ENCODE measurements at places on chromosomes 16 and 17.

- DNase-seq: no peak
These were observed 55.8 kb downstream of the MYH10 start for GRCh38 chr17:8574687-8575086.

DNA sequence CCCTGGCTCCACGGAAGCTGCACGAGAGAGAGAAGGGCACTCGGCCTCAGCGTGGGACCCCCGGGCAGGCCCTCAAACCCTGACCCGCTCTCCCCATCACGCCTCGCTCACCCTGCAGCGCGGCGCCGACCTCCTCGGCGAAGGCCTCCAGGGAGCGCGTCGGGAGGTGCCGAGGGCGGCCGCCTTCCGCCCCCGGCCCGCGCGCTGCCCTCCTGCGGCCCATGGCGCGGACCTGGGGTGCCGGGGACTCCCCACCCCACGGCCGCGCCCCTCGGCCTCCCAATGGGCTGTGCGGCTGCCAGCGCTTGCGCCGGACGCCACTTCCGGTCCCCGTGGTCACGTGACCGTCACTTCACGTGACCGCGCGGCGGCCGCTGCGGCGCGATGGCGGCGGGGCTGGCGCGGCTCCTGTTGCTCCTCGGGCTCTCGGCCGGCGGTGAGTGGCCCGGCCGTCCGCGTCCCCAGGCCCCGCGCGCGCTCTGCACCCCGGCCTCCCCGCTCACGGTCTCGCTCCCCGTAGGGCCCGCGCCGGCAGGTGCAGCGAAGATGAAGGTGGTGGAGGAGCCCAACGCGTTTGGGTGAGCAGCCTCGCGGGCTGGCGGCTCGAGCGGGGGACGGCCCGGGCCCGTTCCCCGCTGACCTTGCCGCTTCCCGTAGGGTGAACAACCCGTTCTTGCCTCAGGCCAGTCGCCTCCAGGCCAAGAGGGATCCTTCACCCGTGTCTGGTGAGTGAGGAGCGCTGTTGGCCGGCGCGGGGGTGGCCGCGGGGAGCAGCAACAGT lies at the start of the genes GNPTG and TSR3:
Gene GNPTG (plus strand): TSS at position 350 of the 781 bp plus-strand sequence. CDS start 35 bp downstream, at position 385.
Gene TSR3 (minus strand): TSS at position 297 of the 781 bp plus-strand sequence. CDS start 74 bp downstream, at position 223.
- DNase-seq: peak; percentile 72

- no peak for DNase-seq
These were observed 409.4 kb upstream of the ERCC4 start for GRCh38 chr16:13510425-13511151.

DNA sequence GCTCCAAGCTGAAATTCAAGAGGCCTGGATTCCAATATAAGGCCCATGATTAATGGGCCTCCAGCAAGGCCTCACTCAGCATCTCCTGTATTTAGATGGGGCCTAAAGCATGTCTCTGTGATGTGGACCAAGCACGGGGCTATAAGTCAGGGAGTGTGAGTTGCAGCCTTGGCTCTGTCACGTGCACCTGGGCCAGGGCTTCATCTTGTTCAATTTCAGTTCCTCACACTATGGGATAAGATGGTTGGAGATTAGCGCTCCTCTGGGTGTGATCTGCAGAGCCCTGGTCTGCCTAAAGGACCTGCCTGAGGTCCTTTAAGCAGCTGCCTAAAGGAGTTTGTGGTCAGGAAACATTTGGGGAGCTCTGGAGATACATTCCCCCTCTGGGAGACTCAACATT lies 25.2 kb downstream of the KLHL36 start:
- DNase-seq: no peak

- DNase-seq: no peak
These were observed 590 bp downstream of the TMEM219 start for GRCh38 chr16:29962344-29962994.

GRCh38 chr16:1001096-1001495 lies 19.5 kb downstream of the SOX8 start:
- no peak for DNase-seq

- no peak for DNase-seq
These were observed 73.0 kb downstream of the ZNF778 start for GRCh38 chr16:89290472-89290871.

DNA sequence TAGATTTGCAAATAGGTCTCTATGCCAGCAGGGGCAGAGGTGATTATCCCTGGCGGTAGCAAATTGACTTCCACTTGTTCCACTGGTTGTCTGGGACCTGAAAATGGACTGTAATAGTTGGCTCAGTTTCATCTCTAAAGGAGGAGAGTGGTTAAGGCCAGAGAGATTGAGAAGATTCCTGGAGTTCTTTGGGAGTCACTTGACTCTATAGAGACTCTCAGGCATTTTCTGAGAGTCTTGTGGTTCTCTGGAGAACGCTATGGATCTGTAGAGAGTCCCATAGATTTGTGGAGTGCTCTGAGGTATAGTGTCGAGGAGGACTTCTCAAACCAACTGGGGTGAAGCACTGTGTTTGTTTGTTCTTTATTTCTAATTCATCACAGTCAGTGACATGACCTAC lies 8.9 kb upstream of the PMP22 start:
- DNase-seq: no peak

DNA sequence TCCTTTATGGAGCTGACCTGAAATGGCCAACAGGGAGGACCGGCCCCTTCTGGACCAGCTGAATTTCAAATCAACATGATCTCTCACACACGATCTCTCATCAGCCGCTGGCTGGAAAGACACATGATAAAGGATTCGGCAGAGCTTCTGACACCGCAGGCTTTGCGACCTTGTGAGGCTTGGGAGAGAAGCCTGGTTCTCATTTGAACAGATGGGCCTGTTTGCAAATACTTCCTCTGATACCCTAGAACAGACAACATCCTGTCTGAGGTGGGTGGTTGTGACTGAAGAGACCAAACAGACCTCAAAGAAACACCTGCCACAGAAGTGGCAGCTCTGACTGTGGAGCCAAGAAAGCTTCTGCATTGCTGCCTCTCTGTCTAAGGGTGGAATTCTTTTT lies 77.9 kb upstream of the SDK2 start:
- DNase-seq: no peak

DNA sequence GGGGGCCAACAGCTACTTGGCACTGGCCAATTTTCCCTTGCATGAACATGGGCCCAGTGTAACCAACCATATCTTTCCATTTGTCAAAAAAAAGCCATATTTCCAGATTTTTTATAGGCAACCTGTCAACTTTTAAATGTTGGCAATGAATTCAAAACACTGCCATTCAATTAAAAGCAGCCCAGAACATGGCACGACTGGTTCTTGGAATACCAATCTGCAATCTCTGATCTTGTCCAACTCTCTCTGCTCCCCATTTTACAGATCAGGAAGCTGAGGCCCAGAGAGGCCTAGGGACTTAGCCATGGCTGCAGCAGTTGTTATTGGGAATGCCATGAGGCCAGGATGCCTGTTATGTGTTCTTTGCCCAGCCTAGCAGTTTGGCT lies 8.9 kb upstream of the MEOX1 start:
- DNase-seq: no peak

GRCh38 chr16:75323198-75323597 lies 71.8 kb upstream of the BCAR1 start:
- DNase-seq: no peak

DNA sequence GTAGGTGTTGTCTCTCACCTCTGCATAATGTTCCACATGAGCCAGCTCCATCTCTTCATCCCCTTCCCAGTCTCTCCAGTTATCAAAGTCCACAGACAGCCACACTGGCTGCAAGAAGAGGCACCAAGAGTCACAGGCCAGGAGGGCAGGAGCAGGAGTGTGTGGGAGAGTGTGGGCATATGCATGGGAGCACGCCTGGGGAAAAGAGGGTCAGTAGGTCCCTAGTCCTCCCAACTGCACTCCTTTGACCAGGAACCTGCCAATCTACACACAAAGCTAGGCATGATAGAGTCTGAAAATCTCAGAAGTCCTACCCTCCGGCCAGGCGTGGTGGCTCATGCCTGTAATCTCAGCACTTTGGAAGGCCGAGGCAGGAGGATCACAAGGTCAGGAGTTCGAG lies 7.3 kb upstream of the AARSD1 start:
- DNase-seq: no peak

DNA sequence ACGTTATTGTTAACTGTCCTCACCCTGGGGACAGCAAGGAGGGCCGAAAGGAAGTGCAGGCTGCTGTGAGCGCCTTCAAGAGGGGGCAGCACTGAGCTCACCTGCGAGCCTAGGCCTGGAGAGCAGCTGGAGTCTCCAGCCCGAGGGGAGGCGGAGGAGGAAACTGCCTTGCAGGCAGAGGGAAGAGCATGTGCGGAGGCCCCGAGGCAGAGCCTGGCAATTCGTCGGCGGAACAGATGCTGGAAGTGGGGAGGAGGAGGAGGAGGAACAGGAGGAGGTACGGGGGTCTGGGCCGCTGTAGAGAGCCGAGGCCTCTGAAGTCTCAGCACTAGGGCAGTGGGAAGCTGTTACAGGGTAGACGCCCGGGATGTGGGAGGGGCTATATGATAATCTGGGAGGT lies 49.6 kb upstream of the PLCG2 start:
- no peak for DNase-seq

- DNase-seq: no peak
These were observed 551 bp downstream of the WDR81 start for GRCh38 chr17:1724869-1725641.

DNA sequence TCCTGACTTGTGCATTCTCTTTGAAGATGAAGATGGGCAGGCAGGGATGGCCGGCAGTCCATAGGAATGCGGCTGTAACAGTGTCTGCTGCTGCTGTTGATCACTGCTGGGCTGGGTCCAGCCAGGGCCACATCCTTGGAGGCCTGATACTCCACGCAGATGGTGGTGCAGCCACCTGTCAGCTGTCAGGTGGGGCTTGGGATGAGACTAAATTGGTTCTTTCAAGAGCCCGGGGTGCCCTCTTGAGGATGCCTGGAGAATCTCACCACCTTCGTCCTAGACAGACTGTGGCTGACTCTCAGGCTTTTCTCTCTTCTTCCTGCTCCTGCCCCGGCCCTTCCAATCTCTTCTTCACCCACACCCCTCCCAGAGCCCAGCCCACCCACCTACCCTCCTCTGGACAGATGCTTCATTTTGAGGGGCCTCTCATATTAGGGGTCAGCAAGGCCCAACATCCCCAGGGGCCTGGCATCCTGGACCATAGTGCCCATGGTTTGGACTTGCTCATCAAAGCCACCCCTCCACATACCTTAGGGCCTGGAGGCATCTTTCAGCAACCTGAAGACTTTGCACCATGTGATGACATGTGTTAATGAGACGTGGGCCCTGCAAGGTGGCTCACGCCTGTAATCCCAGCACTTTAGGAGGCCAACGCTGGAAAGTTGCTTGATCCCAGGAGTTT lies 19.1 kb downstream of the OSBPL7 start:
- DNase-seq: peak; percentile 27

GRCh38 chr16:64455275-64455674 lies 666.6 kb downstream of the CDH11 start:
- no peak for DNase-seq

GRCh38 chr16:49498264-49498663 lies 124.7 kb downstream of the C16orf78 start:
- no peak for DNase-seq

DNA sequence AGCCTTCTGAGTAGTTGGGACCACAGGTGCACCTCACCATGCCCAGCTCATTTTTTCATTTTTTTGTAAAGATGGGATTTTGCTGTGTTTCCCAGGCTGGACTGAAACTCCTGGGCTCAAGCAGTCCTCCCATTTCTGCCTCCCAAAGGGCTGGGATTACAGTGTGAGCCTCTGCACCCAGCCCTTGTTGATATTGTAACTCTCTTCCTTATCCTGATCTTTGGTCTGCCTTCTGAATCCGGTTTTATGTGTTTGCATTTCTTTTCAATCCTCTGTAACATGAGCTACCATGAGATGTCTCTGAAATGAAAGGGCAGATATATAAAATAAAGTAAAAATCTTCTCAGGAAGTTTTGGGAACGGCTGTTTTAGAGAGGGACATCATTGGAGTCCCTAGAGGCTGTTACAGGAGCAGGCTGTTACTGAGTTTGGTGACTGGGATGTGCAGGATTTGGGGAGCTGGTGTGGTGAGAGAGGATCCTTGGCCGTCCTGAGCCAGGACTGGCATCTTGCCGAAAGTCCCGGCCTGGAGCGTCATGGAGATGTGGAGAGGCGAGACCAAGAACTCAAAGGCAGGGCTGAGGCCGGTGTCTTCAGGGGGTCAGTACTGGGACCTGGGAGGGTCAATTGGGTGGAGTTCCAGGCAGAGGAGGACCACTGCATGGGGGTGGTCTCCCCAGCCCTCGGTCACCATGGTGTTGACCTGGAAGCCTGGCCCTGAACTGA lies 39.4 kb downstream of the ATP2C2 start:
- no peak for DNase-seq

DNA sequence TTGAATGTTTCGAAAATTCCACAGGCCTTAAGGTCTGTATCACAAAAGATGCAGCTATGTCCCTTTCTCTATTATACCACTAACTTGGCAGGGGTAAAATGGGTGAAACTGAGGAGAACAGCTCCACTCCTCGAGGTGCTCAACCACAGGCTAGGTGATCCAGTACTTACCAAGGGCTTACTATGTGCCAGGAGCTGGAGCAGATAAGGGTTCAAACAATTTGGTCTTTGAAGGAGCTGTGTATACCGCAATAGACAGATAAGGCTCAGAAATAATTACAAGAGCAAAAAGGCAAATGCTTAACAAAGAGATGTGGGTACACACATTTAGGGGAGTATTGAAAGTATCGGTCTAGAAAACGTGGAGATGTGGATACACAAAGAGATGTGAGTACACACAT lies 1.5 kb downstream of the XPO6 start:
- DNase-seq: no peak

DNA sequence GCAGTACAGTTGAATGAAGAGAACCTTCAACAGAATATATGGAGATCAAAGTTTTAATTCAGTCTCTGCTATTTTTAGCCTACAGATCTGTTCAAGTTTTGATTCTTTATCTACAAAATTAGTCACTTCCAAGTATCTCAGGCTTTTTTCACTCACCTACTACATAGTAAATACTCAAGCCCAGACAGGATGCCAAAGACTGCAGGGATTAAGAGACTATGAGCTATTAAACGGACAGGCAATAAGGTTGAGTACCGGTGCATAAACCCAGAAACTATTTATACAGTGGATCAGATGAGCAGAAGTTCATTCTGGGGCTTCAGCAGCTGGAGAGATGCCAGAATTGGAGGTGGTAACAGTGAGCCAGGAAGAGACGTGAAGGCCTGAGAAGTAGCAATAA lies 18.7 kb upstream of the OR3A1 start:
- no peak for DNase-seq

DNA sequence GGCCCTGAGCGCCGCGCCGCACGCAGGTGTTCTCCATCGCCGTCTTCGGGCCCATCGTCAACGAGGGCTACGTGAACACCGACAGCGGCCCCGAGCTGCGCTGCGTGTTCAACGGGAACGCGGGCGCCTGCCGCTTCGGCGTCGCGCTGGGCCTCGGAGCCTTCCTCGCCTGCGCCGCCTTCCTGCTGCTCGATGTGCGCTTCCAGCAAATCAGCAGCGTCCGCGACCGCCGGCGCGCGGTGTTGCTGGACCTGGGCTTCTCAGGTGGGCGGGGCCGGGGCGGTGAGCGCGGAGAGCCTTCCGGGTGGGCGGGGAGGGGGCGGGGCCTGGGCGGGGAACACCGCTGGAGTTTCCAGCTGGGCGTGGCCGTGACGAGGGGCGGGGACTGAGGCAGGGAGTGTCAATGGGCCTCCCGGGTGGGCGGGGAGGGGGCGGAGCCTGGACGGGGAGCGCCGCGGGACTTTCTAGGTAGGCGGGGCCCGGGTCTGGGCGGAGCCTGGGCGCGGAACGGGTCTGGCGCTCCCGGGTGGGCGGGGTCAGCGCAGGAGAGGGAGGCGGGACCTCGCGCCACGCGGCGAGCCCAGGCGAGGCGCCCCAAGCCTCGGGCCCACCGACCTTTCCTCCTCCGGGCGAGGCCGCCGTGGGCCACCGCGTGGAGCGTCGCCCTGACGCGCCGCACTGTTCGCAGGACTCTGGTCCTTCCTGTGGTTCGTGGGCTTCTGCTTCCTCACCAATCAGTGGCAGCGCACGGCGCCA lies 2.4 kb downstream of the SYNGR3 start:
- peak; percentile 99 for DNase-seq

- no peak for DNase-seq
These were observed 40.1 kb downstream of the NLRC5 start for GRCh38 chr16:57029161-57030160.

Measured in stimulated activated CD4-positive, alpha-beta T cell treated with anti-CD3 and anti-CD28 coated beads, Interleukin-15, amount 100 ng/mL, for 1 hour (primary cell).